Activated CD4-positive, alpha-beta T cell treated with anti-CD3 and anti-CD28 coated beads for 24 hours (primary cell): ENCODE measurements at places on chromosomes 5 and 9.

DNA sequence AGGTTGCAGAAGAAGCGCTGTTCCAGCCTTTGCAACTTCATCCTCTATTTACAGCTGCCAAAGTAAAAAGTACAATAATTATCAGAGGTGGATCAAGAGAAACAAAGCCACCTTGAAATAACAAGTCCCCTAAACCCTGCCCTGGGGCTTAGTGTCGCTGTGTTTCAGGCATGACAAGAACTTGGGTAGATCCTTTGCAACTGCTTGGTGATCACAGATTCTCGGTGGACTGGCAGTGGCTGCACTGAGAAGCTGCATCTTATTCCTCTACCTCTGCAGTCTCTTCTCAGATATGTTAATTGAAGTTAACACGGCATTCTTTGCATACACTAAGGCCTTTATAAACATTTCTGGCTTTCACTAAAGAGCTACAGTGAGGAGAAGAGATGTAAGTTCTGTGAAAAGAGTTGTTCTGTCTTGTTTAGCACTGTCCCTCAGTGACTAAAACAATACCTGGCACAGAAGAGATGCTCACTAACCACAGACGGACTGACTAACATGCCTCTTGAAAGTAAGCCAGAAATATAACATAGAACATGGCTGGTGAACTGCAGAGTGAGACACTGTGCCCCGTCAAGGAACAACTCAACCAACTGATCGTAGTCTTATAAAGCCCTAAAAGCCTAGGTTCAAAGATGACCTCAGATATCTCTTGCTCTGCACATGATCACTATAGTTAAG is 144.2 kb downstream of the MLLT3 start:
- DNase-seq = no peak

DNA sequence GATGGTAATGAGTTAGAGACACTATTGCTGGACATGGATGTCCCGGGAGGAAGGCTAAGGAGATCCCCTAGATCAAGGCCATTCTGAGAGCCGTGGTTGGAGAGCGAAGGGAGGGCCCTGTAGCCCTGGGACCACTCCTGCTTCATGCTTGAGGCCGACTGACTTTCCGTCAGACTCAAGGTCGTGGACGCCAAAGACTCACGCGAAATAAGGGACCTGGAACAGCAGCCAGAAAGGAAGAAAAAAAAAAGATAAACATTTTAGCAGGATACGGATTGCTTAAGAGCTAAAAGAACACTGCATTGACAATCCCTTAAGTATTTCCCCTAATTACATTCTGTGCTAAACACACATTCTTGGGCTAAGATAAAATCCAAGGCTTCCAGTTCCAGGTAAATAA is 181.2 kb downstream of the GLIS3 start:
- DNase-seq = no peak

GRCh38 chr5:159309689-159310433 is 20.4 kb downstream of the IL12B start:
- no peak for DNase-seq

- DNase-seq = no peak
Observed at GRCh38 chr9:72401396-72401795, 36.4 kb upstream of the ZFAND5 start.

GRCh38 chr5:89437450-89438435 is 554.8 kb upstream of the MEF2C start:
- DNase-seq = no peak

GRCh38 chr5:389891-390622 is 52.9 kb upstream of the EXOC3 start:
- no peak for DNase-seq

DNA sequence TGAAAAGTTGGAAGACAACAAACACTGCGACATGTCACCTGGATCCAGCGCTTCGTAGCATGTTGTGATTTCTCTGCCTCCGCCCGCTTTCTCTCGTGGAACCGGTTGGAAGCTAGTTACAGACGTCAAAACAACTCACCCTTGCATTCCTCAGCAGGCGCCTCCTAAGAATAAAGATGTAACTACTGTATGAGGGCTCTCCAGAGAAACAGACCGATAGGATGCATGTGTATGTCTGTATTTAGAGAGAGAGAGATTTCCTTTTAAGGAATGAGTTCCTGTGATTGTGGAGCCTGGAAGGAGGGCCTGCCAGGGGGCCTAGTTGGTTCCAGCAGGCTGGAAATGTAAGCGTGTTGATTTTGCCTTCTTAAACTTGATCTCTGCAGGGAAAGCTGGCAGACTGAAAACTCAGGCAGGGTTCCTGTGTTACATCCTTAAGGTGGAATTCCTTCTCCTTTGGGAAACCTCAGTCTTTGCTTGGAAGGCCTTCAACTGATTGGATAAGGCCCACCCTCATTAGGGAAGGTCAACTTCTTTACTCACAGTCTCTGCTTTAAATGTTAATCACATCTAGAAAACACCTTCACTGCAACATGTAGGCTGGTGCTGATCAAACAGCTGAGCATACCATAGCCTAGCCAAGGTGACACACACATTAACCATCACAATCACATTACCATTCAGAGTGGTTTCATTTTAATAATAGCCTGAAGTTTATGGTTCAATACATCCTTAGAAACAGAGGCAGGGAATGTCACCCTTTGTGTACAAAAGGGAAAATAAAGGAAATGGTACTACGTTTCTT is 163.8 kb downstream of the SYK start:
- DNase-seq = no peak

DNA sequence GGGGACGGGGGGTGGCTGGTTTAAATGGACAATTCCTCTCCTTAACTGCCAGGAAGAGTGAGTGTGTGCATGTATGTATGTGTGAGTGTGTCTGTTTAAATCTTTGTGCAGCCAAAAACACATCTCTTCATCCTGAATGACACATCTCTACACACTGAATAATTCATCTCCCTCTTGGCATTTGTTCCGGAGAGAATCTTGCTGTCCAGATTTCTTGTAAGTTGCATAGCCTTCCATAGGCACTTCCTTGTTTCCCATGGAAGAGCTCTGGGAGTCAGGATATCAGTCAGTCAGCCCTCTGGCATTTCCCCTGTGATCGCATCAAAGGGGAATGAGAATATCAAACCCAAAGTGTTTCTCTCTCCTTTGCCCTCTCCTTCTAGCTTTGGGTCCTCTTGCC is 74.7 kb downstream of the WWC1 start:
- no peak for DNase-seq

DNA sequence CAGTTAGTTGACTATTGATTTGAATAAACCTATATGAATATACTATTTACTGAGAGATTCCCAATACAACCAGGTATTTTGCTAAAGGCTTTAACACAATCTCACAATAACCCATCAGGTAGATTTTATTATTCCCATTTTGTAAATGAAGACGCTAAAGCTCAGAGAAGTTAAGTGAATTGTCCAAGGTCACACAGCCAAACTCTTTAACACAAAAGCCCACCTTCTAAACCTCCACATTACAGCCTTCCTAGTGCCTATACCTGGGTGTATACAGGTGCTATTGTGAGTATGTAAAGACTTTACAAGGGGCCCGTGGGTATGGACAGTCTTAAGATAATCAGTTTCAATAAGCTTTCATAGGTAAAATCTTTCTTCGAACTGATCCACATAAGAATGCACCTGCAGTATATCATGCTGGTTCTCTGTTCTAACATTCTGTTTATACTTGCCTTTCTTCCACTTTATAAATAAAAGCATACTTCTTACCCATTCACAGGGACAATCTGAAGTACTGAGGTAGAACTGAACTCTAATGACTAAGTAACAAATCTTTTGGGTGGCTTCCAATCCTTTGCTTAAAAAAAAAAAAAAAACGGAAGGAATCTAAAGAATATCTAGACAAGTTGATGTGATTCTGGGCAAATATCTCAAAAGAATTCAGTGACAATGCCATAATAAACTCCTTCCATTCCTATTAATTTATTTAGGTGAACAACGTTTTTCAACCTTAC is 59.1 kb downstream of the PJA2 start:
- no peak for DNase-seq

- DNase-seq = no peak
Observed at GRCh38 chr5:16992006-16992405, 55.9 kb upstream of the MYO10 start.
